ENCODE measurements at places on chromosomes 7 and 10. TPM values are rescaled to one million over a fixed set of nuclear protein-coding genes. Genes with fewer than 3 reads are reported as not detected.

GRCh38 chr7:91165006-91165845 lies 99.0 kb upstream of the FZD1 start:
- DNase-seq: peak; percentile 78

GRCh38 chr7:57328963-57329362 lies 121.0 kb upstream of the ZNF716 start:
- no peak for DNase-seq

GRCh38 chr7:98641646-98642500 lies 24.8 kb downstream of the NPTX2 start:
- DNase-seq: no peak

PRRT4 gene
- under 0.01 TPM for total RNA-seq

DNA sequence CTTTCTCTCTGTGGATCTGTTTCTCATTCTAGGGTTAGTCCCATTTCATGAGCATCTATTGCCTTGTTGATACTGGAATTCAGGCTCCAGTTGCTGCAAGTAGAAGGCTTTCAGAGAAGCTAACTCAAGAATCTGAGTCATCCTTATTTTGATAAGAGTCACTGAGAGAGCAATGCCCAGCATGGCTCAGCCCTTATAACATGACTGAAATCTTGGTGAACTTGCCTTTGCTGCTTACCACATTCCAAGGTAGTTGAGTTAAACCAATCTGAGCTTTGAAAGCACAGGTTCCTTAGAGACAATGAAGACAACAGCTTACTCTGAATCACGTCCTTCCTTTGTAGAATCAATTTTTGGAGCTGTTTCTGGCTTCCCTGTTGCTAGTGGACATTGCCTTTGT lies 53.6 kb upstream of the CHCHD3 start:
- DNase-seq: peak; percentile 16

GRCh38 chr10:97109547-97109946 lies 76.2 kb downstream of the SLIT1 start:
- DNase-seq: no peak

SH2B2 gene
- 2.0 TPM for total RNA-seq

LHPP gene
- 8.7 TPM for total RNA-seq

DNA sequence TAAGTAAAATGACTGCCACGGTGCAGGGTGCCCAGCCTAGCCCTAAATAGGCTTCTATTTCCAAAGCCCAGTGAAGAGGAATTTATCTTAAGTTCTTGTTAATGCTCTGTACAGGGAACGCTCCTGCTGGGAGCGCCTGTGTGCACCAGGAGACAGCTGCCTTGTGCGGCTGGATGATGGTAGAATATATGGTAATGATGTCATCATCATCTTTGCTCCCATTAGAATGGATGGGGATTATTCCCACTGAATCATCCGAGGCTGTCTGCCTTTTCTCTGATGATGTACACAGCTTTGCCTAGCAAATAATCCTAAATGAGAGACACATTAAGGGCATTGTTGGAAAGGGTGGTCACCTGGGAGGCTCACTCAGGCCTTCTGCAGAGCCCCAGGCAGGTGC lies 928.1 kb downstream of the CCSER2 start:
- no peak for DNase-seq

HK1 gene
- total RNA-seq: 172 TPM

- peak; percentile 4 for DNase-seq
Observed at GRCh38 chr7:8260871-8261694, 884 bp downstream of the ICA1 start.

DNA sequence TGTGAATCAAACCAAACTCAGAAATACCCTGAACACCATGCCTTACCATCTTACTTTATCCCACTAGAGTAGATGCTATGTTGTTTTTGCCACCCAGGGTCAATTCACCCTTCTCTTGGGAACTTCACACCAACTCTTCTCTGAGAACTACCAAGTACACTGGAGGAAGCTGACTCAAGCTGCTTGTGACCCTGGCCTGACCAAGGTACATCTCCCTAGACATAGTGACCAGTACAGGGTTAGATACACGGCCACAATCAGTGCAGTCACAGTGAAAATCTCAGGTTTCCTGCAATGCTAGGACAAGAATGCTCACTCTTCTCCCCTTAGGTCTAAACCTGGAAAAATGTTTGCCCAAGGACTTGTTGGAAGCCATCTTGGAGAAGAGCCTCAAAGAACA lies 31.8 kb downstream of the EZH2 start:
- DNase-seq: no peak

SLC26A5 gene
- not detected for total RNA-seq

HABP2 gene
- total RNA-seq: not detected

- DNase-seq: no peak
Observed at GRCh38 chr10:86001521-86001920, 365.1 kb downstream of the GRID1 start.

DNA sequence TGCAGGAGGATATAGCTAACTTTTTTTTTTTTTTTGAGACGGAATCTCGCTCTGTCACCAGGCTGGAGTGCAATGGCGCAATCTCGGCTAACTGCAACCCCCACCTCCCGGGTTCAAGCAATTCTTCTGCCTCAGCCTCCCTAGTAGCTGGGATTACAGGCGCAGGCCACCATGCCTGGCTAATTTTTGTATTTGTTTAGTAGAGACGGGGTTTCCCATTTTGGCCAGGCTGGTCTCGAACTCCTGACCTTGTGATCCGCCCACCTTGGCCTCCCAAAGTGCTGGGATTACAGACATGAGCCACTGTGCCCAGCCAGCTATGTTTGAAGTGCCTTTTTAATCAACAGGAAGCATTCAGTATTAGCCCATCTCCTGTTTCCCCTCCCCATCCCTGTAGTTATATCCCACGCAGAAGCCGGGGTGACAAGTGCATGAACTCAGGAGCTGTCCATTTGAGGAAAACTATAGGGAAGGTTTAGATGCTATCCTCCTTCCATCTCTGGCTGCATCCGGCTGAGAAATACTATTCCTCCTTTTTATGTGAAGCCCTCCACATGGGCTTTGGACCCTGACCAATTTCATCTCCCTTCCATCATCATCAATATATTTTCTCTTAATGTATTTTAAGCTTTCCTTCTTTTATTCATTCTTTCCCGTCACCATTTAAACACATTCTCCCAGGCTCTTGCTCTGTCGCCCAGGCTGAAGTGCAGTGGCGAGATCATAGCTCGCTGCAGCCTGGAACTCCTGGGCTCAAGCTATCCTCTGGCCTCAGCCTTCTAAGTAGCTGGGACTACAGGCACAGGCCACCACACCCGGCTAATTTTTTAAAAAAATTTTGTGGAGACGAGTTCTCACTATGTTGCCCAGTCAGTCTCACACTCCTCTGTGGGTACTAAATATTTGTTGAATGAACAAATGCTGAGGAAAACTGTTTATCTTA lies 1.3 kb upstream of the POT1 start:
- no peak for DNase-seq

DNA sequence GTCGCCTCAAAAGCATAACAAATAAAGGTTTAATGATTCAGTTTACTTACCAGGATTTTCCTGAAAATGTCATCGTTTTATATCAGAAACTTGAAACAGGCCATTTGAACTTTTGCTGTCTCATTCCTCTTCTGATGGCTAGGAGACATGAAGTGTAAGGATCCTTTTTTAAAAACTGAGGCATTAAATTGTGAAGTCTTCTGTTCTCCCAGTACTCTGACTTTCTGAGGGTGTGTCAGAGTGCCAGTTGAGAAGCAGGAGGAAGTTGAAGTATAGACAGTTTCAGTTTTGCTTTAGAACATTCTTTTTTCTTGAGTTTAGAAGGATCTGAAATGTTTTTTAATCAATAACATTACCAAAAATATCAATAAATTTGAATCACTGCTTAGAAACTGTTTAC lies at the start of gene SAMD9L:
TSS of gene SAMD9L (minus strand) at position 242 of the 400 bp plus-strand sequence. CDS start 12,414 bp downstream, outside the sequence.
- DNase-seq: peak; percentile 9

- DNase-seq: peak; percentile 40
Observed at GRCh38 chr10:72337039-72337629, 17.6 kb downstream of the DNAJB12 start.

PIK3AP1 gene
- 0.17 TPM for total RNA-seq

GRCh38 chr10:14543046-14543903 lies 212.6 kb upstream of the FRMD4A start:
- DNase-seq: peak; percentile 47

TMEM236 gene
- total RNA-seq: 0.17 TPM

UCMA gene
- not detected for total RNA-seq

DNA sequence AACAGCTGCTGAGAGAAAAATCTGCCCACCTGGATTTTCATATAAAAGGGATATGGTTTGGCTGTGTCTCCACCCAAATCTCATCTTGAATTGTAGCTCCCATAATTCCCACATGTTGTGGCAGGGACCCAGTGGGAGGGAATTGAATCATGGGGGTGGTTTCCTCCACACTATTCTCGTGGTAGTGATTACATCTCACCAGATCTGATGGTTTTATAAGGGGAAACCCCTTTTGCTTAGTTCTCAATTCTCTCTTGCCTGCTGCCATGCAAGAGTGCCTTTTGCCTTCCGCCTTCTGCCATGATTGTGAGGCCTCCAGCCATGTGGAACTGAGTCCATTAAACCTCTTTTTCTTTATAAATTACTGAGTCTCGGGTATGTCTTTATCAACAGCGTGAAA lies 20.8 kb upstream of the MKI67 start:
- no peak for DNase-seq

AS3MT gene
- 8.1 TPM for total RNA-seq

DNA sequence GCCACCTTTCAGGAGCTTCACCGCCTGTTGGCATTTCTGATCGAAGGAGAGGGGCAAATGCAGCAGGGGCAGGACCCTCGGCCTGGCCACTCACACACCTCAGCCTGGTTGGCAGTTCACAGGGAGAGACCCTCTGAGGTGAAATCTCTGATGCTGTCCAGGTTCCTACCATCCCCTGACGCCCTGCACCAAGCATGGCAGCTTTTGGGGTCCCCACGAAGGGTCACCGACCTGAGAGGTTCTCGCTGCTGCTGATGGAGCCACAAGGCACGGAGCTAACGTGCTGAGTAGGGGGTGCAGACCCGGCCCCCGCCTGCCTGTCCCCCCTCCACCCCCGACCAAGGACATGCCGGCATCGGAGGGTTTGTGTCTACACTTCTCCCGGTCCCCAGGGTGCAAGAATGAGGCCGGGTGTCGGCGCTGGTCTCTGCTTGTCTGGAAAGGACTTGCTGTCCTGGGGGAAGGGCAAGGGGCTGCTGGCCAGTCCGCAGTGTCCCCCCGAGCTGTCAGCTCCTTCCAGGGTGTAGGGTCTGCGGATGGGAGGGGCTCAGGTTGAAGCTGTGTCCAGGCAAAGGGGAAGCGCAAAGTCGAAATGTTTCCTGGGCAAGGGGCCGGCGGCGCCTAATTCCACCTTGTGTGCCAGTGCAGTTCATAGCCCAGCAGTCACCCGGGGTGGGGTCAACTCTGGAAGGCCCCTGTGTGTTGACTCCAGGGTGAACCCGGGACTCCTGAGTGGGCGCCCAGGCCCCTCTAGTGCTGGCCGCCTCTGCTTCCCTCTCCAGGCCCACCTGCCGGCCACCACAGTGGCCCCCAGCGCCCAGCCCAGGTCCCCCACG lies 132.6 kb downstream of the DNAJB6 start:
- no peak for DNase-seq

- no peak for DNase-seq
Observed at GRCh38 chr10:78804411-78805032, 264.2 kb upstream of the ZMIZ1 start.

SLC25A28 gene
- 30.7 TPM for total RNA-seq

GRCh38 chr10:6694447-6695140 lies 114.5 kb upstream of the PRKCQ start:
- peak; percentile 10 for DNase-seq

GRCh38 chr10:21732067-21732772 lies 198.2 kb downstream of the MLLT10 start:
- peak; percentile 88 for DNase-seq

DNA sequence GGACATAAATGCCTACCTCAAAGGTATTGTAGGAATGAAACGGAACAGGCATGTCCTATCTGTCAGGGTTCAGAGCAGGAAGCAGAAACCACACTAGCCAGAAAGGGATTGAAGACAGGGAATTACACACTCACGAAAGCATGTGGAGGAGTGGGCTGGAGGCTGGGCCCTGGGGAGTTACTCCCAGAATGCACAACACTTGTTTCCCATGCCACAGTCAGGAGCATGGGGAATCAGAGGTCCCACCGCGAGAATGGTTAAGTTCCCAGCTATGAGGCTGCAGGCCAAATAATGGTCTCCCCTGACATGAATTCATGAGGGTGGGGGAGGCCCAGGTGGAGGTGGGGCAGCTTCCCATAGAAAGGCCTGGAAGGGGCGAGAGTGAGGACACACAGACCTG lies 212.7 kb downstream of the HERPUD2 start:
- DNase-seq: no peak

- peak; percentile 24 for DNase-seq
Observed at GRCh38 chr7:14191686-14192098, 202.2 kb upstream of the ETV1 start.

LEP gene
- 2.8 TPM for total RNA-seq

TMEM270 gene
- total RNA-seq: not detected

DNA sequence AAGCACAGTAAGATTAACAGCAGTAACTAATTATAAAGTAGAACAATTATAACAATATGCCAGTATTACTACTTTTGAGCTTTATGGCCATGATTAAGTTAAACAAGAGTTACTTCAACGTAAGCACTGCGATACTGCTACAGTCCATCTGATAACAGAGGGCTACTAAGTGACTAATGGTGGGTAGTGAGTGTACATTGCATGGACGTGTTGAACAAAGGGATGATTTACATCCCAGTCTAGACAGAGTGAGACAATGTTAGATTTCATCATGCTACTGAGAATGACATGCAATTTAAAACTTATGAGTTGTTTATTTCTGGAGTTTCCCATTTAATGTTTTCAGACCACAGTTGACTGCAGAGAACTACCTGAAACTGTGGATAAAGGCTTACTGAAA lies 45.6 kb downstream of the TPST1 start:
- DNase-seq: peak; percentile 98

DNA sequence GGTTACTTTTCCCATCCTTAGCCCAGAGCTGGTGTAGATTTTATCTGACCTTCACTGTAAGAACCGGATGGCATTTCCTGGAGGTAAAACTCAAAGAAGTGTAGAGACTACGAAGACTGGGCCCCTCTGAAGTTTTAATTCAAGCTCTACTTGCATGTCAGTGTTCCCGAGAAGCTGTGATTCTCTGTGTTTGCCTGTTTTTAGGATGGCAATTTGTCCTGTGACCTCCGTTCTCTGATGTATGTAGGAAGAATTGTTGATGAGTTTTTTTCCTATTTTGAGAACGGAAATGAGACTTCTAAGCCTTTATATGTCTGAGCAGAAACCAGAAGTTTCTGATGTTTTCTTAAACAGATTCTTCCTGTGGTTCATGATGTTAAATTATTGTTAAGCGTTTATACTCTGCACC lies 94.1 kb downstream of the CDCA7L start:
- no peak for DNase-seq

DNA sequence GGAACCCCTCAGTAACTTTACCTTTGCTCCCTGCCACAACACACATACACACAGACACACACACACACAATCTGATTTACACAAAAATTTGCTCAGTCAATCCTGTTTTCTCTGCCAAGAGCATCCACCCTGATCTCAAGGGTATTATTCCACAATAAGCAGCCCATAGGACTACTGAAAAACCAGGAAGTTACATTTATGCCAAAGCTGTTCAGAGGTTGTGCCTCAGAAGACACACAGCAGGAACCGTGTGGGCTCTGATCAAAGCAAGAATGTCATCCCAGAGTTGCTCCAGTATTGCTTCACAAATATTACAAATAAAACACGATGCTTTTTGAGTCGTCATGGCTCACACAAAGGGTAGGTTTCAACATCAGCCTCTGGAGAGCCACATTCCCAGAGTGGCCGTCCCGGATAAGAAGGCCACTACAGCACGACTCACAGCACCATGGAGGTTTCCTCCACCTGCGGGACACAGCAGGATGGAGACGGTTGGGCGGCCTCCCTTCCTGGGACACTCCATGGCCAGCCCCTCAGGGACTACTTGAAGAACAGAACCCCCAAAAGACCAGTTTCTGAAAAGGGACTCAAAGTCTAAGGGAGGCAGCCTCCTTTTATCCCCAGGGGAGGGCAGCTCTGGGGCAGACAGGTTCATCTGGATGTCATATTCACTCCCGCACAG lies 1.6 kb downstream of the AIFM2 start:
- DNase-seq: peak; percentile 84
